ENCODE measurements at places on chromosomes 16 and 17. TPM values are rescaled to one million over a fixed set of nuclear protein-coding genes. Genes with fewer than 3 reads are reported as not detected.

Gene CRYBA1
- total RNA-seq: not detected

Gene ABCA10
- 9.3 TPM for total RNA-seq

Gene GUCY2D
- total RNA-seq: 0.23 TPM

Gene ASGR2
- 2.2 TPM for total RNA-seq

Gene CHST6
- total RNA-seq: 1.1 TPM

Gene TPSD1
- total RNA-seq: not detected

Gene TRIM65
- total RNA-seq: 23.2 TPM

Gene EPX
- total RNA-seq: 1.3 TPM

Gene TPSG1
- total RNA-seq: not detected

Gene MEIOC
- 0.35 TPM for total RNA-seq

Gene BCL6B
- total RNA-seq: 20.3 TPM
